ENCODE measurements at places on chromosomes 12 and 14. TPM values are rescaled to one million over a fixed set of nuclear protein-coding genes. Genes with fewer than 3 reads are reported as not detected.
A peak's percentile ranks its signal among the peaks of the same experiment; 100 is the strongest.

DNA sequence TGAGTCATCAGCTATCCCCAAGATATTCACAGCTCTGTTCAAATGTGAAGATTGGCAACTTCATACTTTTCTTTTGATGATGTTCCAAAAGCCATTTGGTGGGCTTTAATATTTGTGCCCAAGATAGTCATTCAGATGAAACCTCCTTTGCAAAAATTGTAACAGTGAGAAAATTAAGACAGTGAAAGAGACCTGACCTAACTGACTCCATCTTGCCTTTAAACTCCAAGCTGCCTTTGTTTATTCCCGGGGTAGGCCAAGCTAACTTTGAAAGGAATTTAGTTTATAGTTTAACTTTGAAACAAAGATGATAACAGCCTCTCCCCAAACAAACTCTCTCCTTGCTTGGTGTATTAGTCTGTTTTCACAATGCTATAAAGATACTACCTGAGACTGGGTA lies 221.1 kb downstream of the KTN1 start:
- DNase-seq, result no peak

GRCh38 chr12:96371138-96371789 lies 29.0 kb downstream of the CDK17 start:
- no peak for DNase-seq

GRCh38 chr14:34722723-34723545 lies 8.5 kb upstream of the CFL2 start:
- DNase-seq, result no peak

DNA sequence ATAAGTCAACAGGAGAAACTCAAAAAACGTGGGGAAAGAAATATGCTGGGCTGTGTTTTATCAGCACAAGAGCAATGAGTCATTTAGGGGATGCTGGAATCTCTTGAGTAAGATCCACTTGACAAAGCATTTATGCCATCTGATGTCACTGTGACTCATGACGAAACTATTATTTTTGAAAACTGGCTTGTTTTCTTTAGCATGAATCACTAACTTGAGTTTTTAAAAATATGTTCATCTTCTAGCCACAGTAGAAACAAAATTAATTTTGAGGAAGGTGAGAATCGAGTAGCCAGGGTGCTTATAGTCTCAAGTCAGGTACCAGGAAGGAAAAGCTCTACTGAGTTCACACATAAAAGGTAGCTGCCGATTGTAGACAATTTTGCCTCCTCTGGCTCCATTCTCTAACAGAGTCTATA lies 456.2 kb upstream of the MGAT4C start:
- no peak for DNase-seq

DNA sequence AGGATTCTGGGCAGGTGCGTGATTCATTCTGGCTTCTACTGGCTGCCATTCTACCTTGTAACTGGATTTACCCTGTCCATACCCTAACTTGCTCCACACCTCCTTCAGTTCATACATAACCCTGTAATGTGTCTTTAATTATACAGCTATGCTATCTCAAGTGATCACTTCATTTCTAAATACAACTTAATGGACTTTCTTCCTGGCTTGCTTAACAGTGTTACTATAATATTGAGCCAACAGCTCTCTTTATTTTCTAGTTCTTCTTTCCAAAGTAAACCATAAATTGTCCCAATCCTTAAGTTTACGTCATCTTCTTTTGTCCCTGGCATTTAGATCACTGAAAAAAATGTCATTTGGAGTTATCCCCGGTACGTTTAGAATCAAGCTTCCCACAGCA lies 75.9 kb upstream of the KCNJ8 start:
- DNase-seq, result no peak

GRCh38 chr12:132825861-132826260 lies 2.8 kb downstream of the GOLGA3 start:
- no peak for DNase-seq

DNA sequence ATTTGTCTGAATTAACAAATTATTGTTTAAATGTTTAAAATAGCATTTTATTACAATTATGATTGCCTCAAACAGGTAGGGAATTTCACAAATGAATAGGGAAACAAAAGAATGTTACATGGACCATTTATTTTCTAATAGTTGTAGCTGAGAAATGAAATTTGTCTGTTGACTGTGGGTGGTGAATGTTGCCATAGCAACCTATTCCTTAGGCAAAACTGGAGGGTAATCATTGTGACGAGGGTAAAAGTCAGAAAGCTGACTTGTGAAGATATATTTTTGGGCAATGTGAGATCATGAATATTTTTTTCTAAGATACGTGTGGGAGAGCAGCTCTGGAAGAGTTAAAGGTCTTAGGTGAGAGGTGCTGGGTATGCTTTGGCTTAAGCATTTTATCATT lies 24.2 kb upstream of the CLEC14A start:
- no peak for DNase-seq

GRCh38 chr12:117031843-117032592 lies 67.2 kb downstream of the TESC start:
- no peak for DNase-seq

- no peak for DNase-seq
Observed at GRCh38 chr12:87086118-87086891, 830.1 kb upstream of the MGAT4C start.

DNA sequence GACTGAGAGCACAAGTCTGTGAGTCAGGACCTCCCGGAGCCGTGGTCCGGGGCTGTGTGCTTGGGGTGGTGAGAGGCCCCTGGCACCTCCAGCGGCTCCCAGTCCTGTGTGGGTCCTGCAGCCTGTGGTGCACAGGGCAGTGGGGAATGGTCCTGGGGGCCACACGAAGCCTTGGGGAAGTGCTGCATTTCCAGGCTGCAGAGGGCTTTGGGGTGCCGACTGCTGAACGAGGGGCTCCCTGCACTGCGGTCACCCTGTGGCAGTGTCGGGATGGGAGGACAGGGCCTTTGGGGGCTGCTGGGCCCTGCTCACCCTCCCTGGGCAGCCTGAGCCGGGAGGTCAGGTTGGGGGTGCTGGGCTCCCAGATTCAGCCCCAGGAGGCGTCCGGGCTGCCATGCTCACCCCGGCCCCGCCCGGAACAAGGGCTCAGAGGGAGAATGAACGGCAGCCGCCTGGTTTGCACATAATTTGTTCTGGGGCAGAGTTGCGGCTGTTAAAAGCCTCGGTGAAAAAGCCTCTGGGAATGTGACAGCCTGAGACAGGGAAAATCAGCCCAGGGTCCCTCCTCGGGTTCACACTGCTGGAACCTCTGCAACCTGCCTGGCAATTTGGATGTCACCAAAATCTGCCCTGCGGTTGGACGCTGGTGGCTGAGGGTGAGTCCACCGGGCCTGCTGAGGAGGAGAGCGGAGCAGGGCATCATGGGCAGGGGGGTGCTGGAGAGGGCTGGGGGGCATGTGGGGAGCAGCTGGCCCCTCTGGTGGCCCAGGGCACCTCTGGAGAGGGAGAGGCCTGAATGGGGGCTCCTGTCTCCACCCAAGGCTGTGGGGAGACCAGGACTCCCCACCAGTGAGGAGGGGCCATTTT lies 109.2 kb downstream of the KIF26A start:
- DNase-seq, result peak; percentile 62

GRCh38 chr14:65729566-65729965 lies 317.0 kb downstream of the FUT8 start:
- DNase-seq, result no peak

DNA sequence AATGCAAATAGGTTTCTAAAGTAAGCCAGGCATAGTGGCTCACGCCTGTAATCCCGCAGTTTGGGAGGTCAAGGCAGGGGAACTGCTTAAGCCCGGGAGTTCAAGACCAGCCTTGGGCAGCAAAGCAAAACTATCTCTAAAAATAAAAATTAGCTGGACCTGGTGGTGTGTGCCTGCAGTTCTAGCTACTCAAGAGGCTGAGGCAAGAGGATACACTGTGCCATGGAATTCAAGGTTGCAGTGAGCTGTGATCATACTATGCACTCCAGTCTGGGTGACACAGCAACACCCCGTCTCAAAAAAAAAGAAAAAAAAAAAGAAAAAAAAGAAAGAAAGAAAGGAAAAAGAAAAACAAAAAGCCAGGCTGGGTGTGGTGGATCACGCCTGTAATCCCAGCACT lies 46.3 kb downstream of the HECTD1 start:
- DNase-seq, result no peak

DNA sequence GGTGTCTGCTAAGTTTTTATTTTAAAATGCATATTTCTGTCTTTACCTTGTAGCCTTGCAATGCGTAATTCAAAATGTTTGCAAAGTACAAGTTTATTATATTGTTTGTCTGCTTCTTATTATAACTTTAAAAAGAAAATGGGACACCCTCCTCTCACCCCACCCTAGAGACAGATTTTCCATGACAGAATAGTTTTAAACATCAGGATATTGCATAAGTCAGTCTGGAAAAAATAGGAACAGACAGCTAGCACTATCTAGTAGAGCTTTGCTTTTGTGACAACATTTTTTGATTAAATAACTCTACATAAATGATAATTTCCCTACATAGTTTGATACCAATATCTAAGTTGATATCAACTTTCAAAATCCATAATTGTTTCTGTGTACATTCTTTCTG lies 71.3 kb downstream of the PDE3A start:
- DNase-seq, result no peak

- no peak for DNase-seq
Observed at GRCh38 chr14:95564060-95564459, 29.2 kb downstream of the GLRX5 start.

GRCh38 chr12:119819322-119819721 lies 57.8 kb downstream of the CIT start:
- DNase-seq, result no peak

GRCh38 chr14:102421411-102422057 lies 58.8 kb downstream of the TECPR2 start:
- DNase-seq, result no peak

DNA sequence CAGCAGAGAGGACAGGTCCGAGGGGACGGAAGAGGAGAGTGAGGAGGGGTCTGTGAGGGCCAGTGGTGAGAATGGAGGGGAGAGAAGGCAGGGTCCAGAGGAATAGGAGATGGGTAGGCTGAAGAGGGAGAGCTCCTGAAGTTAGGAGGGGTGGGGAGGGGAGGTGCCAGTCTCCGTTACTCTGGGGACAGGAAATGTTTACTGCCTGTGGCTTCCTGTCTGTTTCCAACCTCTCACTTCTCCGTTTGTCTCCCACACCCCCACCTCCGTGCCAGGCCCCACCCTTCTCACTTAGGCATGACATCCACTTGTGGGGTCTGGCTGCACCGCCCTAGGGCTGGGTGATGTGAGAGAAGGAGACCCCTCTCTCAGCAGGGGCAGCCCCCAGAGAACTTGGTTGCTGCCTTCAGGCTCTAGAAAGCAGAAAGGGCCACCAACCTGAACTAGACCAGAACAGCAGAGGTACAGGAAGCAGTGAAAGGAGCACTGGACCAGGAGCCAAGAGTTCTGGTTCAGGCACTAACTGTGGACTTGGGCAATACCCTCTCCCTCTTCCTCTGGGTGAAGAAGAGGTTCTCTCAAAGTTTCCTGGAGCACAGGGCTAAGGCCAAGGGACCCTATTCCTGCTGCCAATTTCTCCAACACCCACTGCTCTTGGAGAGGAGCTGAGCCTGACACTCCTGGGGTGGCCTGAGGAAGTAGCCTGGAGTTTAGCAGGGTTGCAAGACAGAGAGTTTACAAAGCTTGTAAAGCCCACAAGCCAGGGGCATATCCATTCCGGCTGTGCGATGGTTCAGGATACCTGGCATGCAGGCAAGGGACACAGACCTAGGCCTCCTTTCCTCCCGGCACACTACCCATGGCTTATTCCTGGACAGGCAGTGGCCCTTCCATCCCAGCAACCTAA lies 5.5 kb downstream of the ITGA5 start:
- no peak for DNase-seq

- no peak for DNase-seq
Observed at GRCh38 chr12:64714551-64714968, 44.6 kb downstream of the GNS start.

- no peak for DNase-seq
Observed at GRCh38 chr14:88929656-88930436, 105.4 kb downstream of the TTC8 start.

Gene SMIM41
- not detected for total RNA-seq

Gene DPY19L2
- 25.0 TPM for total RNA-seq

Gene OR4E2
- total RNA-seq, result not detected

Gene RAD51AP1
- 20.7 TPM for total RNA-seq

Gene ARHGAP9
- total RNA-seq, result 0.52 TPM

Gene PZP
- 0.12 TPM for total RNA-seq

Gene TBPL2
- total RNA-seq, result not detected

Gene KRT75
- not detected for total RNA-seq

All from type B pancreatic cell (in vitro differentiated cells).